Right lung (tissue), 10 donors: ENCODE measurements at places on chromosomes 7 and 10. TPM values are rescaled to one million over a fixed set of nuclear protein-coding genes. Genes with fewer than 3 reads are reported as not detected.
A peak's percentile ranks its signal among the peaks of the same experiment; 100 is the strongest.

GRCh38 chr7:29980151-29980550, 9.4 kb downstream of the SCRN1 start:
- no peak for DNase-seq

DNA sequence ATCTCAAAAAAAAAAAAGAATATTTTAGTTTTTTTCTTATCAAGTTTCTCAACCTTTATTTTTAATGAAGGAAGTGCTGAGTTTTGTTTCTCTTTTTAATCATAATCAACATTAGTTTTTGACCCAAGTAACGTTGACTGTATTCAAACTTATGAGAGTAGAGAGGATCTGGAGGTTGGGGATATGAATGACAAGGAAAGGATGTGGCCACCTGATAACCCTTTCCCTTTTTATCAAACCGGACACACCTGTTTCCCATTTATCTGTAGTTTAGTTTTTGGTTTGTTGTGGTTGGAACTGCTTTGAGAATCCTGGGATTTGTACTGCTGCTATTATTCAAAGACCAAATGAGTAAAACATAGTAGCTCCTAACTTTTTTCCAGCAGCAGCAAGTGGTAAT, 38.6 kb downstream of the HACD1 start:
- DNase-seq = no peak

GRCh38 chr7:40133561-40134427, 628 bp downstream of the MPLKIP start:
- no peak for DNase-seq

GRCh38 chr10:85858776-85859515, 507.6 kb downstream of the GRID1 start:
- no peak for DNase-seq

DNA sequence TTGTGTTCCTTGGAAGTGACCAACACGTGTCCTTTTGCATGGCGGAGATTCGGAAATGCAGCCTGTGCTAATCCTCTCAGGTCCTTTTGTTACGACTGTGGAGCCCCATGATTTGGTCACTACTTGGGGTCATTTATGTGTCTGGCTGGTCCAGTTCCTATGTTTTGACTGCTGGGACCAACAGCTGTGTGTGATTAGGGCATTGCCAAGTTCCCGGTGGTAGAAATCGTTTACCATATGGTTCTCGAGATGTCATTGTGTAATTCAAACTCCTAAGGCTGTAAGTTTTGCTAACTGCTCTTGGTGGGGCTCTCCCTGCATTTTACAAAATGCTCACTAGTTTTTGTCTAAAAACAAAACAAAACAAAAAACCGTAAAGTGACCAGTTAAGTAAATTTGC, 62.0 kb downstream of the CCNY start:
- DNase-seq = peak; percentile 73

- DNase-seq = no peak
These were observed 139.7 kb downstream of the ADK start for GRCh38 chr10:74290708-74291107.

GRCh38 chr10:86311906-86312305, 54.7 kb downstream of the GRID1 start:
- no peak for DNase-seq

DNA sequence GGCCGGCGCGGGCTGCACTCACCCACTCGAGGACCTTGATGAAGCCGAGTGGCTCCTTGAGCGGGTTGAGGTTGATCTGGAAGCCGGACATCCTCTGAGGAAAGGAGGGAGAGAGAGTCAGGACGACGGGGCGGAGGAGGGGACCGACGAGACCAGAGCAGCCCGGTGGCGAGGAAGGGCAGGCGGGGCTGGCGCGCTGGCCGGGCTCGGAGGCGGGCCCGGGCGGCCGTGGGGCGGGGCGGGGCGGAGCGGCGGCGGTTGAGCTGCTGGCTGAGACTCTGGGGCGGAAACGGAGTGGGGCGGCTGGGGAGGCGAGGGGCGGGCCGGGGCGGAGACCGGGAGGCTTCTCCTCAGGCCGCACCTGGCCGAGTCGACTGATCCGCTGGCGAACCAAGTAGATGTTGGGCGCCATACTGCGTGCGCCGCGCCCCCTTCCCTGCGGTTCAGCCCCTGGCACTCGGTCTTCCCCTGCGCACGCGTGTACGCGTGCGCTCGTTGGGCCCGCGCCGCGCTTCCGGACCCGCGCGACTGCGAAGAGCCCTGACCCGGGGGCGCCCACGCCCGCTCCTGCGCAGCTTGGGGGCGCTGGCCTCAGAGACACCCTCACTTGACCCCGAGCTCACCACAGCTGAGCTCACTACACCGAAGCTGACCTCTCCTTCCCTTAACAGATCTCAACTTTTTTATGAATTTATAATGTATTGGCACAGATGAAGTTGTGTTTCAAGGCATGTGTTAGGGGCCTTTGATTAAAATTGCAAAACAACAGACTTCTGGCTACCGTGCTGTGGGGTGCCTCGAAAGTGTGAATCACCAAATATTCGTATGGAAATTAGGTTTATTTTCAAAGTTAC, at the start of gene SYPL1:
SYPL1 (minus strand) TSS at position 195 of the 854 bp plus-strand sequence; CDS start at position 91, 104 bp downstream.
- peak; percentile 87 for DNase-seq

- no peak for DNase-seq
These were observed 32.1 kb downstream of the BTRC start for GRCh38 chr10:101385866-101386658.

DNA sequence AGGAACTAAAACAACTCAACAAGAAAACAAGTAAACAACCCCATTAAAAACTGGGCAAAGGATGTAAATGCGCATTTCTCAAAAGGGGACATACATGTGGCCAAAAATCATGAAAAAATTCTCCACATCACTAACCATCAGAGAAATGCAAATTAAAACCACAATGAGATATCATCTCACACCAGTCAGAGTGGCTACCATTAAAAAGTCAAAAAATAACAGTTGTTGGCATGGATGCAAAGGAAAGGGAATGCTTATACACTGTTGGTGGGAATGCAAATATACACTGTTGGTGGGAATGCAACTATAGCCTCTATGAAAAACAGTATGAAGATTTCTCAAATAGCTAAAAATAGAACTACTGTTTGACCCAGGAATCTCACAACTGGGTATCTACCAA, 60.0 kb upstream of the LANCL2 start:
- no peak for DNase-seq

DNA sequence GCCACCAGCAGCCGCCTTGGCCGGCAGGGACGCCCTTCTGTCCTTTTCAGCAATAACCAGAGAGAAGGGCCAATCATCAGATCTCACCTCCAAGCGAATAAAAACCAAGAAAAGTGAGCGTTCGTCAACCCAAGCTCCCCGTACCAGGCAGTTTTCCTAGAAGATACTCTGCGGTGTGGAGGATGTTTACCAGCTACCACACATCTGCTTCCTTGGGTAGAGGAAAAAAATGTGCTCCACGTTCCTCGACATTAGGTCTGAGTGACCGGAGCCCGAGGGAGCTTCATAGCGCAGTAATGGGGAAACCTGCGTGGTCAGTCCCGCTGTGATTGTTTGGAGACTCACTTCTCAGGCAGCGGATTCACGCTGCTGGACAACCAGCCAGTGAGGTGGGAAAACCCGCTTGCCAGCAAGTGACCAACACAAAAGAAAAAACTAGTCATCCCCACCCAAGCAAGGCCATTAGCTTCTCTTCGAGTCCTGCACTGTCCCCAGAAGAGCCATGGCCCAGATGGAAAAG, 73.0 kb downstream of the ZRANB1 start:
- no peak for DNase-seq

DNA sequence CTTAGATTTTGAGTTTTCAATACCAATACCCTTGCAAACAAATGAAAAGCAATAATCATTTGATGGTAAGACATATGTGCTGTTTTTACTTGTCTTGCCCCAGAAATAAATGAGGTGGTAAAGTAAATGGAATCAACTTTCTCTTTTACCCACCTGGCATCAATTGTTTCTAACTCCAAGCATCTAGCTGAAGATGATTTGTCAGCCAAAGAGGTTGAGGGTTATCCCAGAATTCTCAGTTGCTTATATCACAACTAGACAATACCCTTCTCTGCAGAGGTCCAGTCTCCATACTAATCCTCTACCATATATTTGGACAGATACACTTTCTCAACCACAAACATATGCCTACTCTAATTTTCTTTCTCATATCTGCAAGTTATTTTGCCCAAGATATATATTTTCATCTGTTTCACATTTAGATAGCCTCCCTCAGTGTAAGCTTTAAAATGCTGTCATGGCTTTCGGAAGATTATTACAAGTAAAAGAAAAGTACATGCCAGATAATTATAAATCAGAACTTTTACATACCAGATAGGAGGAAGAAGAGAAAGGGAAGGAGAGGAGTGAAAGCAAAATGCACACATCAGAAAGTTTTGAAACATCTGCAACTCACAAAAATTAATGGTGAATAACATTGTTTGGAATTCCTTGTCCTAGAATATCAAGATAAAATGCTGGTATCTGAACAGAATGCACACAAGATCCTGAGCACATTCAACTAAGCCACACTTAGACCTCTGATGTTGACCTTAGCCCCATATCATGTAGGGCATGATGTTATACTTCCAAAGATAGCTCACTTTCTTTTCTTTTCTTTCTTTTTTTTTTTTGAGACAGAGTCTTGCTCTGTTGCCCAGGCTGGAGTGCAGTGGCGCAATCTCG, 146.6 kb downstream of the REEP3 start:
- no peak for DNase-seq

GRCh38 chr7:85805249-85805648, 618.4 kb upstream of the SEMA3D start:
- DNase-seq = no peak

- DNase-seq = no peak
These were observed 90.0 kb downstream of the CDK14 start for GRCh38 chr7:90686146-90686545.

DNA sequence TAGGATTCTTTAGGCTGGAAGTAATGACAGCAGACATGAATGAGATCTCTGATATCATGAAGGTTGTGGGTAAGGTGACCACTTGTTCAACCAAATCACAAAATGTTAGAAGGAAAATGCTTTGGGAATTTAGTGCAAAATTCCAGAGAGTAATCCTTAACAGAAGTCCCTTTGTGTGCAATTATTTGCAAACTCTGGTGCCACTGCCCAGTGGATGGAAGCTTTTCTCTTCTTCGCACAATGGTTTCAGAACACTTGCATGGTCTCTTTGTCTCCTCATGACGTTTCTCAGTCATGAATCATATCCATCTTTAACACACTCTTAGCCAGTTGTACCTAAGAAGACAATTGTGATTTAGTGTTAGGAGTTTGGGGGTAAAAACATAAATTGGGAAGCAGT, 570.4 kb upstream of the ANKRD30A start:
- DNase-seq = no peak

DNA sequence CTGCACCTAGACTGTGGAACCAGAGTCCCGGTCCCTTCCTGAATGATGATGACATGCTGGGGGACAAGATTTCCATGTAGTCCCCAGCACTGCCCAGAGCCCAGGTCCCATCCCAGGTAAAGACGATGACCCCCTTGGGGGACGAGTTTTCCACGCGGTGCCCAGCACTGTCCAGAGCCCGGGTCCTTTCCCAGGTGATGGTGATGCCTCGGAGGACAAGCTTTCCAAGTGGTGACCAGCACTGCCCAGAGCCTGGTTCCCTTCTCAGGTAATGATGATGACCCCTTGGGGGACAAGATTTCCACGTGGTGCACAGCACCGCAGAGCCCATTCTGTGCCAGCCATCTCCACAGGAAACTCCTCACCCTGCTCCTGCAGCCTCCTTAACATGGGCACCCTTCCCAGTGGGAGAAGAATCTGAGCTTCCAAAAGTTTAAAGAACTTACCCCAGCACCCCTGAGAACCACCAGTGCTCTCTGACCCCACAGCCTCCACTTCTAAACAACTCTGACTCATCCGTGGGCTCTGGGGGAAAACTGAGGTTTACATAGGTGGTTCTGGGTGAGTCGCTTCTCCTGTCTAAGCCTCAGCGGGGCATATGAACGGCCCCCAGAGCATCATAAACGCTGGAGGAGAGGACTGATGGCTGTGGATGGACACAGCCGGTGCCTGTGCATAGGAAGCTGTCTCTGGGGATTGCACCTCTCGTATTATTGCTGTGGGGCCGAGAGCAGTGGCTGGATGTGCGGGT, 233.2 kb downstream of the TCERG1L start:
- DNase-seq = no peak

DNA sequence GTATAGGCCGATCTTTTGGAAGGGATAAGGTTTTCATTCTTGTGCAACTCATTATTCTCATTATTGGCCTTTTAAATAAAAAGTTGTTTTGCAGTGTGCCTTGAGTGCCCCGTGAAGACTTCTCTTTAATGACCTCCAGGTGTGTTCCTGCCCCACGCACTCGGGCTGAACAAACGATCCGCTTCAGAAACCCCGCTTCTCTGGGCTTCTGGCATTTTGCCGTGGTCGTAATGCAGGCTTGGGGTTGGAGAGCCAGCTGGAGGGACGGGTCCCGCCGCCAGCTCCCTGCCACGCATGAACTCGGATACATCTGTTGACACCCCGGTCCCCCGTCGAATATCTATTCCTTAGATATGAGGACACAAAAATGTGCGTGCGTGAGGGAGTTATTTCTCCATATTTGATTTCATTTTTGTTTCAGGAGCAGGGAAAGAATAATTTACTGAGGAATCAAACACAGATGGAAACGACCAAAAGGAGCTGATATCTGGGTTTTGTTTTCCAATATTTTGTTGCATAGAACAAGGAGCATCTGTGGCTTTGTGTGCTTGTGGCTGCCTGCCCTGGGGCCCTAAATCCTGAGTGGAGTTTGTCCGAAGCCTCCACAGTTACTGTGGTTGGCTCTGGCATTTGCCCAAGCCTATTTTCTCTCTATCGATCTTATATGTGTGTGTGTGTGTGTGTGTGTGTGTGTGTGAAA, 17.0 kb upstream of the TTYH3 start:
- DNase-seq = no peak

- DNase-seq = no peak
These were observed 6.6 kb downstream of the NIPSNAP2 start for GRCh38 chr7:55970978-55971377.

- DNase-seq = no peak
These were observed 19.7 kb upstream of the PRPF18 start for GRCh38 chr10:13567030-13567429.

DNA sequence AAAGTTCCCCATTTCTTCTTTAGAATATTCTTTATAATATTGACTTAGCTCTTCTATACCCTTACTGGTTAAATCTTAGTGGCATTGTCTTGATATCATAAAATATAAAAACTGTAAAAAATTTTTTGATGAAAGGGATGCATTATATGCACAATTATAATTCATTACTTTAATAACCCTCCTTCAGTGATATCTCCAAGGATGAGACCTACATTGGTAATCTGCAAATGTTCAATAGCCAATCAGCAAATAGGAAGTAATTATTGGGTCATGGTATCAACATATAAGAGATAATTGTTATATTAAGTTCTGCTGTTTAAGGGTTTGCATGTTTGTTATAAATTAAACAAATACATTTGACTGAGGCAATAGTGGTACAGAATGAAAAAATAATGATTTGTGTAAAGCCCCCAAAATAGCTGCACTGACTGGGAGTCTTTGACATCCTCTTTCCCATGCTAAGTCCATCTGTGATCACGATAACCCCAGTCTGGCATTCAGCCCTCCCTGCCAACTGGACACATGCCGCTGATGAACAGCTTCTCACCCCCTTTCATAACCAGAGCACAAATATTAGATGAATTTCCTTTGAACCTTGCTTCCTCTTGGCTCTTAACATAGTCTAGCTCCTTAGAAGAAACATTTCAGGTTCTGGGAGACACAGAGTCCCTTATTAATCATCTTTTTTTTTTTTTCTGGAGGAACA, 169.5 kb downstream of the CPED1 start:
- no peak for DNase-seq

PCDH15 gene
- 1.8 TPM for polyA plus RNA-seq

CYP3A5 gene
- 19.6 TPM for polyA plus RNA-seq

STRIP2 gene
- 6.0 TPM for polyA plus RNA-seq

PSAP gene
- 538 TPM for polyA plus RNA-seq

FBXL13 gene
- polyA plus RNA-seq = 4.6 TPM

UNCX gene
- polyA plus RNA-seq = not detected
